ENCODE measurements at places on chromosomes 12 and 14.

- DNase-seq: no peak
Observed at GRCh38 chr12:117069101-117069797, 30.0 kb downstream of the TESC start.

- no peak for DNase-seq
Observed at GRCh38 chr12:117583677-117584225, 222.3 kb upstream of the NOS1 start.

DNA sequence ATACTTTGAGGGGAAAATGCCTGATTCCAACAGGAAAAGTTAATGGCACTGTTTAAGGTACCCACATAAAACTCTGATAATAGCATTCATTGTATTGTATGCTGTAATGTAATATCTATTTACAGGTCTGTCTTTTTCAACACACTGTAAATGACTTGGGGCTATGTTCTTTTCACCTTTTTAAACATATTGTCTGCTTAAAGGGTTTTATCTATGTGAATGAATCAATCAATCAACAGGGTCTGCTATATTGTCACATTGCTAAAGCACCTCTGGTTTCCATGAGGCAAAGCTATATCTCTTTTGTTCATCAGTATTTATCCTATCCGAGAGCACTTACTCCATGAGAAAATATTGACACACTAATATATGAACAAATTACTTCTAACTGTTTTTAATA, 288.0 kb downstream of the SLC6A15 start:
- no peak for DNase-seq

DNA sequence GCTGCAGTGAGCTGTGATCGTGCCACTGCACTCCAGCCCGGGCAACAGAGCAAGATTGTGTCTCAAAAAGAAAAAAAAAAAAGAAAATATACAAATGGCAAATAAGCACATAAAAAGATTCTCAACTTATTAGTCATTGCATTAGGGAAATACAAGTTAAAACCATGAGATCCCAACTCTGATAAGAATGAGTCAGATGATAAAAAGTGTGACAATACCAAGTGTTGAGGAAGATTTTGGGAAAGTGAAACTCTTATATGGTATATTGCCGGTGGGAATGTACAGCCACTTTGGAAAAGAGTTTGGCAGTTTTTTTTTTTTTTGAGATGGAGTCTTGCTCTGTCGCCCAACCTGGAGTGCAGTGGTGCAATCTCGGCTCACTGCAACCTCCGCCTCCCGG, 7.6 kb upstream of the PRPF40B start:
- DNase-seq: peak; percentile 29

GRCh38 chr12:78239544-78239943, 408.9 kb downstream of the NAV3 start:
- DNase-seq: no peak

- DNase-seq: no peak
Observed at GRCh38 chr12:44314007-44314500, 478.2 kb downstream of the TMEM117 start.

GRCh38 chr14:39055786-39056474, 47.1 kb downstream of the SEC23A start:
- DNase-seq: no peak

DNA sequence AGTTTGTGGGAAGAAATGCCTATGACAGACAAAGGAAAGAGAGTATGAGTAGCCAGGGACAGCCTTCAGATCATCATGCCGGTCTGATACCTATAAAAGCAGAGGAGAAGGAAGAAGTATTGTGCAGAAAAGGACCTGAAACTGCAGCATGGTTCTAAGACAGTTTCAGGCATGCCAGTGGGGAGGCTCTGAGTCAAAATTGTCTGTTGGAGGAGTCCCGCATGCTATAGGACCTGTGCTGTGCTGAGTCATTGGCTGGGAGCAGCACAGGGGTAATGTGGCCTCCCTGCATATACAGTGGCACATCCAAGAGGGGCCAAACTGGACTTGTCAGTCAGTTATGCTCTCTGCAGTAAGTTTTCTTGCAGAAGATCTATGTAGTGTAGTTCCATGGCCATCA, 40.7 kb downstream of the NEUROD4 start:
- DNase-seq: no peak

- no peak for DNase-seq
Observed at GRCh38 chr14:31966896-31967668, 110.0 kb upstream of the ARHGAP5 start.

- no peak for DNase-seq
Observed at GRCh38 chr12:91980389-91980821, 165.2 kb downstream of the BTG1 start.

- DNase-seq: peak; percentile 77
Observed at GRCh38 chr14:103746701-103747100, 31.1 kb downstream of the ZFYVE21 start.

GRCh38 chr12:116694653-116695463, 43.0 kb downstream of the SPRING1 start:
- DNase-seq: no peak

DNA sequence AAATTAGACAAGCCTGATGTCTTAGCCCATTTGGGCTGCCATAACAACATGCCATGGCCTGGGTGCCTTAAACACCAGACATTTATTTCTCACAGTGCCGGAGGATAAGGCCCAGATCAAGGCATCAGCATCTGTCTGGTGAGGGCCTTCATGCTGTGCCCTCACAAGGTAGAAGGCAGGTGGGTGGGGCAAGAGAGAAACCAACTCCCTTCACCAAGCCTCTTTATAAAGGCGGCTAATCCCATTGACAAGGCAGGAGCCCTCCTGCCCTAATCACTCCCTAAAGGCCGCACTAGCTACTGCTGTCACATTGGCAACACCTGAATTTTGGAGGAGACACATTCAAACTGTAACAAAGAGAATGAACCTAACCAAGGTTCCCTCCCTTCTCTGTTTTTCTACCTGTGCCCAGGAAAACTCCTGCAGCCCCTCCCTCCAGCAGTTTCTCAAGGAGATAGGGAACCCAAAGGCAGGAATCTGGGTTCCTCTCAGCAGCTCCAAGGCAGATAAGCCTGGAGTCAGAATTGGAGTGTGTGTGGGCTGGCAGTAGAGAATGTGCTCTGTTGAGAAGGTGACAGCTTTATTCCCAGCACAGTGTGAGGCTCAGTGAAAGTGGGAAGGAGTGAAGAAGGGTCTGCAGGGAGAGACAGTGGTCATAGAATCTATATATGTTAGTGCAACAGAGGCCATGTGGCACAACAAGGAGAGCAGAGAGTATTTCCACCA, 21.7 kb upstream of the GPATCH2L start:
- no peak for DNase-seq

- peak; percentile 23 for DNase-seq
Observed at GRCh38 chr12:45435945-45436710, 220.2 kb downstream of the ANO6 start.

DNA sequence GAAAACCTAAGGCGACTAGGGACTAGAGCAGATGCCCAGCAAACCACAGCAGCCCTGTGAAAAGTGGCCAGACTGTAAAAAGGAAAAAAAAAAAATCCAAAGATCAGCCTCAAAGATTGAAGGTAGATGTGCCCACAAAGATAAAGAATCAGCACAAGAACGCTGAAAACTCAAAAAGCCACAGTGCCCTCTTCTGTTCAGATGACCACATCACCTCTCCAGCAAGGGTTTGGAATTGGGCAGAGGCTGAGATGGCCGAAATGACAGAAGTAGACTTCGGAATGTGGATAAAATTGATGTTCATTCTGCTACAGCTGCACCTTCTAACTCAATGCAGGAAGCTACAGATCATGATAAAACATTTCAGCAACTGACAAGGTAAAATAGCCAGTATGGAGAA, 154.4 kb downstream of the GPHN start:
- peak; percentile 14 for DNase-seq

DNA sequence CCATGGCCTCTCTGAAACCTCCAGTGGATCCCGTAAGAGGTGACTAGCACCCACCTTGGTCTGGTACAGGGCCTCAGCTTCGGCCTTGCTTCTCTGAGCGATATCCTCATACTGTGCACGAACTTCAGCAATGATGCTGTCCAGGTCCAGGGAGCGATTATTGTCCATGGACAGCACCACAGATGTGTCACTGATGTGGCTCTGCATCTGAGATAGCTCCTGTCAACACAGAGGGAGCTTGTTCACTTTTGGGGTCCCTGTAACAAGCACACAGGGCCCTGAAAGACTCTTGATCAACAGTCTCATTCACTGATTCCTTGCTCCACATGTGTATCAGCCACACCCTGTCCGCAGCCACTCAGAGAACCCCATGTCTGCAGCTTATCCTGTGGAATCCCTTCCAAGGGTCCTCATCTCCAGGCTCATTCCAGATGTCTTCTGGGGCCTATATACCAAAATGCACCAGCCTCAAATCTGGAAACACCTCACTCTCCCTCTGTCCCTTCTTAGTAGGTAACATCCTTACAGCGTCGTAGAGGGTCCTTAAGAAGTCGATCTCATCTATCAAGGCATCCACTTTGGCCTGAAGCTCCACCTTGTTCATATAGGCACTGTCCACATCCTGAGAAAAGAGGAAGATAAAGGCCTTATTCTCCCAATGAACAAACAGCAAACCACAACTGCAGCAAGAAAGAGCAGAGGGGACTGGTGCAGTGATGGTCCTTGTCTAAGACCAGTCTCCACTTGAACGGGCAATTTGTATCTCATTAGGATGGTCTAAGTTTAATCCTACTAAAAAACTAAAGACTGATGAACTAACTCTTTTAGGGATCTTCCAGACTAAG, 3.5 kb downstream of the KRT3 start:
- no peak for DNase-seq

- no peak for DNase-seq
Observed at GRCh38 chr12:124582108-124582424, 14.7 kb upstream of the NCOR2 start.

- peak; percentile 87 for DNase-seq
Observed at GRCh38 chr14:20455355-20456300, 602 bp downstream of the APEX1 start.

GRCh38 chr14:100893228-100893601, 10.3 kb downstream of the RTL1 start:
- DNase-seq: no peak

GRCh38 chr12:98745578-98746391, 100.7 kb downstream of the APAF1 start:
- no peak for DNase-seq

DNA sequence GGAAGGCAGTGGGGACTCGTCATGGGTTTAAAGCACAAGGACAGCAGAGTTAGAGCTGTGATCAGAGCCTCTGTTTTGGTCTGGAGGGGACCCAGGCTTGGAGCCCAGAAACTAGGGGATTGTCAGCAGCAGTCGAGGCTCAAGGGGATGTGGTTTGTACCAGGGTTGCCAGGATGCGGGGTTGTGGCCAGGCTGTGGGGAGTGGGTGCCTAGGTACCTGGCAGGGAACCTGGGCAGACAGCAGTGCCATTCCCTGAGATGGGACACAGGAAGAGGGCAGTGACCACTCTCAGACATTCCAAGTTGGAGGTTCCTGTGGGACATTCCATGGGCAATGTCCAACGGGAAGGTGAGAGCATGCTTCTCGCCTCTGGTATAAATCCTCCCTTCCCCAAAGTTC, 222.3 kb downstream of the SLC41A2 start:
- no peak for DNase-seq

DNA sequence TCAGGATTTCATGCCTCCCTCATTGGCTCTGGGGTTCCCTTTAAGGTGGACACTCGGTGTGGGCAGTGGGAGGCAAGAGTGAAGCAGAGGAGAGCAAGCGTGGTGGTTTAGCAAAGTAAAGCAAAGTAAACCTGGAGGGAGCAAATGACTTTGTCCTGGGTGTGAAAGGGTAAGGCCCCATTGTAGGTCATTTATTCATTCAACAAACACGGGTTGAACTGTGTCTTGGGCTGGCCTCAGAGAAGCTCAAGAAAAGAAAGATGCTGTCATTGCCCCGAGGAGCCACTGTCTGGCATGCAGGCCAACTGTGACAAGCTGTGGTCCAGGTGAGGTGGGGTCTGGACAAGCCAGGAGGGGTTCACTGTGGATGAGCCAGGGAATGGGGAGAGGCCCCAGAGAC, 68.9 kb upstream of the DLK1 start:
- DNase-seq: no peak

DNA sequence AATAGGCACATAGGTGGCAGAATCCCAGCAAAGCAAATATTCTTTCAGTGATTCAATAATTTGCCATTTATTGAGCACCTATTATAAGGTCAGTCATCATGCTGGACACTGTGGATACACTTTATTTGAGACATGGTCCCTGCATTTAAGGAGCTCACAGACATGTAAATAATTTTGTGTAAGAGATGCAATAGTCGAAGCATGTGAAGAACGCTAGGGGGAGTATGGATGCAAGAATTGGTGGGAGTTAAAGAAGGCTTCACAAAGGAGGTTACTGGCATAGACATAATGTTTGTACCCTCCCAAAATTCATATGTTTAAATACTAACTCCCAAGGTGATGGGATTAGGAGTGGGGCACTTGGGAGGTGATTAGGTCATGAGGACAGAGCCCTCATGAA, 260.6 kb upstream of the GARIN6 start:
- DNase-seq: peak; percentile 50

DNA sequence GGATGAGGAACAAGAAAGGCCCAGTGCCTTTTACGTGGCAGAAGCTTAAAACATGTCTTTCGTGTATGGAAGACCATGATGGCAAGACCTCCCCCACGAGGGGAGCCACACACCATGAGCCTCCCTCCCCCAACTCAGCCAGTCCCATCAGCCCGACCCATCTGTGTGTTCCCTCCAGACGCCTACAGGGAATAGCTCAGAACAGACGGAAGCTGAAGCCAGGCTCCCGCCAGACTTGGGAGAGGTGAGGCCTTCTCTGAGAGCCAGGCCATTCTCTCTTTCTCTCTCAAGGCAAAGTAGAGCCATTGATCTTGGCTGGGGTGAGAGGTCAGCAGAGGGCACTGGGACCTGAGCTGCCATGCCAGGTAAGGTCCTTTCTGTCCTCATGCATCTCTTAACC, 9.5 kb downstream of the REM2 start:
- DNase-seq: no peak

- DNase-seq: peak; percentile 52
Observed at GRCh38 chr14:104735830-104736642, 12.0 kb downstream of the ADSS1 start.

- no peak for DNase-seq
Observed at GRCh38 chr12:89153341-89153740, 199.0 kb downstream of the DUSP6 start.

DNA sequence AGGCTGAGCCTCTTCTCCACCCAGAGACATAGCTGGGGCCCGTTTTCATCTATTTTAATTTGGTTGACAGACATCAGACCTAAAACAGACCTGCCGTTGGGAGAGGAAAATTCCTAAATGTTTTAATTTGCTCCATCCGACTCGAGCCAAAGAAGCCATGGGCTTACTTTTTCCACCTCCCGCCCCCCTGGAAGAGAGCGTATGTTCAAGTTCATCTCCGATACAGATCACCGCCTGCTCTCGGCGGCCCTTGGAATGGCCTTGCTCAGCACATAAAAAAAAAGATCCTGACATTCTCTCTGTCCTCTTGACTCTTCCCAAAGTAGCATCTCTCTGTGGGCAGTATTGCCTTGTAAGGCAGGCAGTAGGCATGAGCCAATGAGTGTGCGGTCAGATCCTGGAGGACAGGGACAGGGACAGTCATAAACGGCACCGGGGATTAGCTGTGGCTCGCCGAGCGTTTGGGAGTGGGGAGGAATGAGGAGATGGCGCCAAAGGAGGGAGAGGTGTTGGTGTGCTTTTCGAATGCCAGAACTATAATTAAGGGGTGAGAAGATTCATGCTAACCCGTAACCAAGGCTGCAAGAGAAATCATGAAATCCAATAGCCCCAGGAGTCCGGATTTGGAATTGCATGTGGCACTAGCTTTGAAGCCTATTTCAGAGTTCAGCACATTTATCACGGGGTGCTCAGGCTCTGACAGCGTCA, 47.9 kb upstream of the MEG3 start:
- DNase-seq: no peak

GRCh38 chr14:95569440-95569839, 34.6 kb downstream of the GLRX5 start:
- DNase-seq: no peak
